ENCODE measurements at places on chromosomes 3 and 15. TPM values are rescaled to one million over a fixed set of nuclear protein-coding genes. Genes with fewer than 3 reads are reported as not detected.

The ARGFX gene
- not detected for total RNA-seq

- DNase-seq: no peak
Observed at GRCh38 chr3:9986230-9986725, 363 bp downstream of the EMC3 start.

The ATP8B4 gene
- 1.0 TPM for total RNA-seq

The NPTN gene
- 111 TPM for total RNA-seq

GRCh38 chr15:79093352-79093935 is 2.9 kb upstream of the RASGRF1 start:
- no peak for DNase-seq

GRCh38 chr15:78065284-78065872 is 12.1 kb downstream of the TBC1D2B start:
- DNase-seq: peak; percentile 99

The SV2B gene
- total RNA-seq: not detected

- DNase-seq: no peak
Observed at GRCh38 chr3:134282659-134283047, 32.0 kb upstream of the RYK start.
